Endothelial cell of umbilical vein (primary cell): ENCODE measurements at places on chromosomes 16 and 17. TPM values are rescaled to one million over a fixed set of nuclear protein-coding genes. Genes with fewer than 3 reads are reported as not detected.
A peak's percentile ranks its signal among the peaks of the same experiment; 100 is the strongest.

DNA sequence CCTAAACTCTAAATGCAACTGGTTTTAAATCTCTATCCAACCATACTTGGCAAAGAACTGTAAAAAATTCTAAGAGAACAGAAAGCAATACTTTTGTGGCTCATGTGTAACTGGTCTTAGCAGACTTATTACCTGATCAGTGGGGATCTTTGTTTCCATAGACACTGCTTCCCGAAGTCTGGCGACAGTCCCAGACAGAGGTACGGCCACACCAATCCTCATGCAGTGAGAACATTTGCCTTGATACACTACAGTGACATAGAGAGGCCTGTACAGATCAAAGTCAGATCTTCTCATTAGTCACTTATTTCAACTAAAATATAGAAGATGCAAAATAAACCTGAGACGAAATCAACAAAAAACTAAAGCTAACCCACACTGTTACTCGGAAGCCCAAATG is 43.9 kb downstream of the USP31 start:
- H3K27ac ChIP-seq = no peak overlapping the region
- no peaks in the 10 kb centered on the region for H3K4me1 ChIP-seq
- H3K27me3 ChIP-seq = no peaks in the 10 kb centered on the region
- no peak overlapping the region for H3K4me3 ChIP-seq

DNA sequence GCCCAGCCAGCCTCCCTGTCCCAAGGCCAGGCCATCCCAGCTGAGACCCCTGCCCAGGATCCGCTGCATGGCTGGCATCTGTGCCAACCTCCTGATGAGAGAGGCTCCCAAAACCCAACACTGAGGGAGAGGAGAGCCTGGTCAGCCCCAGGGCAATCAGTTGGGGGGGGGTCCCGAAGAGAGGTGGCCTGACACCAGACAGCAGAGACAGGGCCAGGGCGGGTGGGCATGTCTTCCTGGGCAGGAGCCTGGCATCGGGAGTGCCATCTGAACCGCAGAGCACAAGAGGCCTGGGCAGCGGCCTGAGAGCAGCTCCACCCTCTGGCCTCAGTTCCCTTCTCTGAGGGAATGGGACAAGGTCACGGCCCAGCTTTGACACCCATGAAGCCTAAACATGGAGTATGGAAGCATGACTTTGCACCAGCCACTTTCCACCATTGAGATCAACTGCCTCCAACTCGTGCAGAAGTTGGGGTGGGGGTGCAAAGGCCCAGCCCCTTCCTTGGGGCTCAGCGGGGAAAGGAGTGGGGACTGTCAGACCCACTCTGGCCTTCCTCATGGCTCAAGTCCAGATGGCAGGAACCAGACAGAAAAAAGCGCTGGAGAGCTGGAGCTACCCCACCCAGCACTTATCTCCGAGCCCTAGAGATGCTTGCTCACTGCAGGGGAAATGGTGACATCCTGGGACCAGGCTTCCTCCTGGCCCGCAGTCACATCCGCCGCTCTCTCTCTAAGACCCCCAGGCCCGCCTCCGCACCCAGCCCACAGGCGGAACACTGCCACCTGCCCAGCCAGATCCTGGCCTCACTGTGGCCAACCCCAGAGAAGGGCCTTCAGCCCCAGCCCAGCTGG is 9.7 kb downstream of the RHBDF2 start:
- H3K27ac ChIP-seq = no peak overlapping the region
- H3K36me3 ChIP-seq = no peaks in the 10 kb centered on the region
- no peaks in the 10 kb centered on the region for H3K27me3 ChIP-seq
- H3K4me1 ChIP-seq = peaks cover 17% of the 10 kb centered on the region
- no peak overlapping the region for H3K4me3 ChIP-seq

DNA sequence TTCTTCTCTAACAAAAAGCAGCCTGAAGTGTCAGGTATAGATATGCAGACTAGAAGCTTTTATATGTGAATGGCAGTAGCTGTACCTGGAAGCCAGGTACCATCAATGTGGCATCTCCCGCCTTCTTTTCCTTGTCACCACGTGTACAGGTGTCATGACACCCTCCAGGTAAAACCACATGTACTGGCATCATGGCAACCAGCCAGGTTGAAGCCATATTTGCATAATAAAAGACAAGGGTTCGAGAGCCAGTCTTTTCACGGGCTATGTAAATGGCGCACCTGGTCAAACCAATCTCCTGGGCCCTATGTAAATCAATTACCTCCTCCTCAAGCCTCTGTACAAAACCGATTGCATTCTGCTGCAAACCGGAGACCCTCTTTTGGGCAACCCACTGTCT is 541.3 kb downstream of the CDH11 start:
- no peak overlapping the region for H3K4me3 ChIP-seq
- no peaks in the 10 kb centered on the region for H3K36me3 ChIP-seq
- H3K27ac ChIP-seq = no peak overlapping the region
- DNase-seq = no peak
- no peaks in the 10 kb centered on the region for H3K27me3 ChIP-seq
- H3K4me1 ChIP-seq = no peaks in the 10 kb centered on the region

- H3K36me3 ChIP-seq = no peaks in the 10 kb centered on the region
- no peak overlapping the region for H3K27ac ChIP-seq
- no peaks in the 10 kb centered on the region for H3K4me1 ChIP-seq
- no peak for DNase-seq
These were observed 50.1 kb downstream of the CNGB1 start for GRCh38 chr16:57920880-57921229.

DNA sequence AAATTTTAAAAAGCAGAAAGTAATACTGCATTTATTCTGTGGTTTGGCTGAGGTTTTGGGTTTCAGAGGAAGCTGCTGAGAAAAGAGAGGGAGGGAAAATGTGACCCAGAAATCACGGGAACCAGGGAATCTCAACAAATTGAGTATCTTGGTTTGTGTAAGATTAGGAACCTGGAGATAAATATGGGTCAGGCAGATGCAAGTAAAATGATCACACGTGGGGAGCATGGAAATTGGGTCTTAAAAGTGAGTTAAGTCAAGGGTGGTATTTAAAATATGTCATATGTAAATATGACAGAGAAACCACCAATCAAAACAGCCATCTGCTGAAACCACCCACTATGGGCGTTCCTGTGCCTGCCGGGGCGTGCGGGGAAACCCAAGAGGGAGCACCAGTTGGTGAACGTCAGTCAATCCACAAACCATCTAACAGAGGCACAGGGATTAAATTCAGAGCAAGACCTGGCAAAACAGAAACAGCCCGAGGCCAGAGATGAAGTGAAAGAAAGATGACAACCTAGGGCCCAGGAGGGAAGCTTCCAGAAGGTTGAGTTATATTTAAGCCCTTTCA is 33.4 kb downstream of the CDH13 start:
- DNase-seq = no peak
- H3K36me3 ChIP-seq = no peaks in the 10 kb centered on the region
- H3K4me3 ChIP-seq = no peak overlapping the region
- no peaks in the 10 kb centered on the region for H3K27me3 ChIP-seq
- peaks cover 33% of the 10 kb centered on the region for H3K4me1 ChIP-seq

DNA sequence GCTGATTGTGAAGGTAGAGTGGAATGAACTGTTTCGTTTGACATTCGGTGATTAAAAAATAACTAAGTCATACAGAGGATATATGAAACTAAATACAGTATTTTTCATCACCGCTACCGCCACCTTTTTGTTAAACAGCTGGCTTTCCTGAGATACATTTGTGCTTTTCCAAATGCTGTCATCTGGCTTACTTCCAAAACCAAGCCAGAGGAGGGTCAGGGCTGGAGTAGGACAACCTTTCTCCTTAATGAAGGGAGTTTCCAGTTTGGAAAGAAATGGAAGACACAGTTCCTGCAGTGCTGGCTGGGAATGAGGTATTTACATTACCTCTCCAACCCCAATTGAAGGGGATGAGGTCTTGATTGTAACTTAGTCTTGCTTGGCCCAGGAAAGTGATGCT is 3.2 kb downstream of the TNRC6C start:
- H3K27me3 ChIP-seq = peaks cover 11% of the 10 kb centered on the region
- DNase-seq = no peak
- H3K4me1 ChIP-seq = peaks cover 20% of the 10 kb centered on the region
- no peaks in the 10 kb centered on the region for H3K36me3 ChIP-seq
- H3K4me3 ChIP-seq = no peak overlapping the region

GRCh38 chr16:72876981-72877373 is 171.0 kb downstream of the ZFHX3 start:
- no peaks in the 10 kb centered on the region for H3K36me3 ChIP-seq
- peaks cover 31% of the 10 kb centered on the region for H3K4me1 ChIP-seq
- DNase-seq = no peak
- no peak overlapping the region for H3K4me3 ChIP-seq
- H3K27ac ChIP-seq = peak overlapping the region; percentile 92
- H3K27me3 ChIP-seq = no peaks in the 10 kb centered on the region

GRCh38 chr17:17568772-17569195 is 22.7 kb downstream of the PEMT start:
- DNase-seq = peak; percentile 38
- H3K27ac ChIP-seq = no peak overlapping the region
- no peaks in the 10 kb centered on the region for H3K36me3 ChIP-seq
- H3K4me1 ChIP-seq = no peaks in the 10 kb centered on the region

DNA sequence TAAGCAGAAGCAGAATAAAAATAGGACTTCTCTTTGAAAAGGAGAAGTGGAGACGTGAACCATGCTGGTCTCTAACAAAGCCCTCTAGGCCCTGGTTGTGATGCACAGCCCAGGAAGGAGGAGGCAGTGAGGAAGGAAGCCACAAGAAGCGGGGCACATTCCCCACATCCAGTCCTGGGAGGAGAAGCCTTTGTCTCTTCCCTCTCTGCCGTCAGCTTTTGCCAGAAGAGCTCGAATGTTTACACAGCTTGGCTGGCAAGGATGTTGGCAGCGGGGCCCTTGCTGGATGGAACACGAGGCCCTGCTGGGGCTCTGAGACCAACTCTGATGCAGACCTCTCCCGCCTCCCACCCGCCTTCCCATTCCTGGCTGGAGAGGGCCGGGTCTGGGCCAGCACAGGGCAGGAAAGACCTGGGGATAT is 91.3 kb downstream of the MAF start:
- DNase-seq = no peak
- no peaks in the 10 kb centered on the region for H3K36me3 ChIP-seq
- H3K27me3 ChIP-seq = no peaks in the 10 kb centered on the region
- H3K27ac ChIP-seq = no peak overlapping the region

DNA sequence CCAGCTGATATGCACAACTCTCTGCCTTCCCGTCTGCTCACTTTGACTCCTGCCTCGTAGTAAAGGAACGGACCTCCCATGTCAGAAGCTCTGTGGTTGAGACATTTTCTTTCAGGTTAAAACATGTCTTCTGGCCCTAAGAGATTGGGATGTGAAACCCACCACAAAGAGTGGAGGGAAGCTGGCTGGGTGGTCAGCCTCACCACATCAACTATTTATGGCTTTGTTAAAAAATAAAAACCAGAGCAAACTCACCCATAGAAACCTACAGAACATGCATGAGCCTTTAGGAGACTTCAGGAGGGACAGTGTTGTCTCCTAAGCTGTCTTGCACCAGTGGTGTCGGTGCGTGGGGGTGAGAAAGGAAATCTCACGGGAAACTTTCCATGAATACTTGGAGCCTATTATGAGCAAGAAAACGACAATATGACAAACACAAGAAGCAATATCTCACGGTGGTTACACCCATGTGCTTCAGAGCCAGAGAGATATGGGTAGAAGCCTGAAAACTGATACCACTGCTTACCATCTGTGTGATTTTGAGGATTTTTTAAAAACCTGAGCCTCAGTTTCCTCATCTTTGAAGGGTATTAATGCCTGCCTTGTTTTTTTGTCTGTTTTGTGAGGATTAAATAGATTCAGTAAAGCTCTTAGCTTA is 61.7 kb upstream of the XYLT1 start:
- no peak for DNase-seq
- no peaks in the 10 kb centered on the region for H3K36me3 ChIP-seq
- H3K4me3 ChIP-seq = no peak overlapping the region
- no peaks in the 10 kb centered on the region for H3K4me1 ChIP-seq

GRCh38 chr16:79677799-79678530 is 77.4 kb upstream of the MAF start:
- H3K4me1 ChIP-seq = no peaks in the 10 kb centered on the region
- DNase-seq = no peak
- no peaks in the 10 kb centered on the region for H3K27me3 ChIP-seq
- H3K36me3 ChIP-seq = no peaks in the 10 kb centered on the region

- no peak overlapping the region for H3K4me3 ChIP-seq
- no peak overlapping the region for H3K27ac ChIP-seq
- DNase-seq = no peak
- peaks cover 7% of the 10 kb centered on the region for H3K4me1 ChIP-seq
- H3K27me3 ChIP-seq = no peaks in the 10 kb centered on the region
- H3K36me3 ChIP-seq = peaks cover 56% of the 10 kb centered on the region
These were observed 5.6 kb downstream of the CHD3 start for GRCh38 chr17:7894226-7894625.

GRCh38 chr16:83533193-83533592 is 274.6 kb upstream of the HSBP1 start:
- DNase-seq = no peak
- no peaks in the 10 kb centered on the region for H3K4me1 ChIP-seq
- no peaks in the 10 kb centered on the region for H3K27me3 ChIP-seq
- no peak overlapping the region for H3K4me3 ChIP-seq
- no peak overlapping the region for H3K27ac ChIP-seq

- no peaks in the 10 kb centered on the region for H3K36me3 ChIP-seq
- no peaks in the 10 kb centered on the region for H3K27me3 ChIP-seq
- no peak for DNase-seq
- peak within 1 kb of the TSS; percentile 94 for H3K27ac ChIP-seq
These were observed at the start of gene CDYL2 for GRCh38 chr16:80804526-80805383. Gene CDYL2 (minus strand): TSS chr16:80804598. CDS start chr16:80804173, 425 bp downstream.

DNA sequence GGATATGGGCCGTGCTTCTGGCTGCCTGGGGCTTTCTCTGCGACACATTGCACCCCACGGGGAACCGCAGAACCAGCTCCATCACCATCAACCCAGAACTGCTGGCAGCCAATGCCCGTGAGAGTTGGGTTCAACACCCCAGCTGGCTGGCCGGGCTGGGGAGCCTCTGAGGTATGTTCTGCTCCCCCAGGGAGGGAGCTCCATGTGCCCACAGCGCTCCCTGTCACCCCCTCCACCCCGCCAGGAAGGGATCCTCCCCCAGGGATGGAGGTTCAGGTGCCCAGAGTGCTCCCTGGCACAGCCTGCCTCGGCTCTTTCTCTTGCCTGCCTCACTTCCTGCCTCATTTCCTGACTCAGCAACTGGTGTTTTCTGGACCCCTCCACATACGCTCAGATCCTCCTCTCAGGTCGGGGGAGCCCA is 24.2 kb upstream of the MPRIP start:
- DNase-seq = no peak
- H3K36me3 ChIP-seq = no peaks in the 10 kb centered on the region
- no peaks in the 10 kb centered on the region for H3K27me3 ChIP-seq
- no peak overlapping the region for H3K4me3 ChIP-seq

Gene OR4D1
- total RNA-seq = not detected in 2 replicates

GRCh38 chr16:84643180-84643583 is 5.1 kb upstream of the KLHL36 start:
- H3K36me3 ChIP-seq = no peaks in the 10 kb centered on the region
- peaks cover 3% of the 10 kb centered on the region for H3K27me3 ChIP-seq
- no peak overlapping the region for H3K27ac ChIP-seq
- peaks cover 5% of the 10 kb centered on the region for H3K4me1 ChIP-seq
- H3K4me3 ChIP-seq = no peak overlapping the region

- H3K4me1 ChIP-seq = no peaks in the 10 kb centered on the region
- H3K27me3 ChIP-seq = peaks cover under 1% of the 10 kb centered on the region
- DNase-seq = peak; percentile 70
- H3K36me3 ChIP-seq = peaks cover 1% of the 10 kb centered on the region
- peak overlapping the region; percentile 70 for H3K4me3 ChIP-seq
These were observed 438 bp downstream of the GRN start for GRCh38 chr17:44345454-44346026.
